ENCODE measurements at places on chromosomes 3 and 15.

DNA sequence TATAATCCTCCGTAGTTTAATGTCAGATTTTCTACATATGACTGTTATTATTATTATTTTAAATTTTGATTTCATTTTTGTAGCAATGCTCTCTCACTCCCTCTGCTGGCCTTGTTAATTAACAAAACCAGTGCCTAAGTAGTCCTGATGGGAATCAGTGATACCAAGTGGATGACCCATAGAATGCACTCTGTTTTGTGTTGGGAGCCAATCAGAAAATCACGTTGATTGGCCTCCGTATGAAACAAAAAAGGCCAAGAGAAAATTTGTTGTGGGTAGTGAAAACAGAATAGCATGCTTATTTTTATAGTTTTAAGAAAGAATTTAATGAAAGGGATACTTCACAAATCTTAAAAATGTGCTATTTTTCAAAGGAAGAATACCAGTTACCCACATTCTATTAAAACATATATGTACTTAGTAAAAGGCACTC is 34.4 kb upstream of the MEIS2 start:
- DNase-seq: peak; percentile 13

DNA sequence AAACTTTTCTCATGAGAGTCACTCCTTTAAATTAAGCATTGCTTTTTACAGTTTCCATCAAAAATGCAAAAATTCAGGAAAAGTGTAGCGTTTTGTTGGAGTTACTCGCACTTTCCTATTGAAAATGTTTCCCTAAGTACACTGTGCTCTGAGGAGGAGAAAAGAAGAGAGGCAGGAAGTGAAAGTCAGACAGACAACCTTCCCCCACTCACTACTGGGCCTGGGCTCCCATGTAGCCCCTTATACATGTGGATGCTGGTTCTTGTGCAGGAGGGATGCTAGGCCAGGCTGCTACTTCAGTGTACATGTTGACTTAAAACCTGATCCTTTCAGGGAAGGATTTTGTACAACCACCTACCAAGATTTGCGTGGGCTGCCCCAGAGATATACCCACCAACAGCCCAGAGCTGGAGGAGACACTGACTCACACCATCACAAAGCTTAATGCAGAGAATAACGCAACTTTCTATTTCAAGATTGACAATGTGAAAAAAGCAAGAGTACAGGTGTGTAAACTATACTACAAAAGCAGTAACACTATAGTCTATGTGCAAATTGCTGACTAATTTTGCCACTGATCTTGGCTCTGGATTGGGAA is 15.1 kb downstream of the KNG1 start:
- DNase-seq: no peak

GRCh38 chr3:29307295-29307694 is 26.4 kb downstream of the RBMS3 start:
- DNase-seq: no peak

DNA sequence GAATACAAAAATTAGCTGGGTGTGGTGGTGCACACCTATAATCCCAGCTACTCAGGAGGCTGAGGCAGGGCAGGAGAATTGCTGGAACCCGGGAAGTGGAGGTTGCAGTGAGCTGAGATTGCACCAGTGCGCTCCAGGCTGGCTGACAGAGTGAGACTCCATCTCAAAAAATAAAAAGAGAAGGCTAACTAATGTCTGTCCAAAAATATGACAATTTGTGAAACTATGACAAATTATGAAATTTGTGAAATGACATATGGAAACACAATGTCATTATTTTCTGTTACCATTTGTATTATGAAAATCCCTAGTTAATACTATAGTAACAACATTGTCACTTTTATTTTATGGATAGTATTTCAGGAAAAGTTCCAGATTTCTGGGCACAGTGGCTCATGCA is 1306.3 kb upstream of the EPHA6 start:
- no peak for DNase-seq

GRCh38 chr3:10366651-10367101 is 45.8 kb upstream of the SEC13 start:
- DNase-seq: no peak

GRCh38 chr15:101121511-101122090 is 130.2 kb downstream of the CHSY1 start:
- DNase-seq: no peak

GRCh38 chr15:47366884-47367283 is 350.4 kb upstream of the SEMA6D start:
- DNase-seq: no peak

GRCh38 chr15:70633103-70633831 is 130.1 kb downstream of the UACA start:
- DNase-seq: no peak

- DNase-seq: peak; percentile 26
Measured at GRCh38 chr3:16842272-16843270, 42.2 kb upstream of the PLCL2 start.

GRCh38 chr3:66615643-66616301 is 115.0 kb upstream of the LRIG1 start:
- no peak for DNase-seq

GRCh38 chr3:171487382-171487781 is 27.2 kb upstream of the TNIK start:
- DNase-seq: no peak

DNA sequence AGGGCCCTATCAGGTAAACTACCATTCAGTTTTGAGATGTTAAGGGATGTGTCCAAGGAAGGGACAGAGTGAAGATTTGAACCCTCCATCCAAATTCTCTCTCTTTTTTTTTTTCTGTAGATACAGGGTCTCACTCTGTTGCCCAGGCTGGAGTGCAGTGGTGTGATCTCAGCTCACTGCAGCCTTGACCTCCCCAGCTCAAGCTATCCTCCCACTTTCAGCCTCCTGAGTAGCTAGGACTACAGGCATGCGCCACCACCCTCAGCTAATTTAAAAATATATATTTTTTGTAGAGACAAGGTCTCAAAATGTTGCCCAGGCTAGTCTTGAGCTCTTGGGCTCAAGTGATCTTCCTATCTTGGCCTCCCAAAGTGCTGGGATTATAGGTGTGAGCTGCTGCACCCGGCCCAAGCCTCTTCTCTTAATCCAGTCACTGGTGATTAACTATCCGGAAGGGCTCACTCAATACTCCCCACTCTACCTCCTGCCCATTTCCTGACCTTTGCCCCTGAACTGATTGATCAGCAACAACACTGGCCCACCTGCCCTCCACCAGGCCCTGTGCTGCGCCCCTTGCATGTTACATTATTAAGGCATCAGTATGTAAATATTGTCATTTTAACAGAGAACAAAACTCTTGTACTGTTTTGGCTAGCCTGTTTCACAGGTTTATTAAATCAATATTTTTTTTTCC is 164.7 kb downstream of the CTNNB1 start:
- DNase-seq: no peak

- DNase-seq: no peak
Measured at GRCh38 chr3:153338487-153338886, 176.5 kb downstream of the RAP2B start.

DNA sequence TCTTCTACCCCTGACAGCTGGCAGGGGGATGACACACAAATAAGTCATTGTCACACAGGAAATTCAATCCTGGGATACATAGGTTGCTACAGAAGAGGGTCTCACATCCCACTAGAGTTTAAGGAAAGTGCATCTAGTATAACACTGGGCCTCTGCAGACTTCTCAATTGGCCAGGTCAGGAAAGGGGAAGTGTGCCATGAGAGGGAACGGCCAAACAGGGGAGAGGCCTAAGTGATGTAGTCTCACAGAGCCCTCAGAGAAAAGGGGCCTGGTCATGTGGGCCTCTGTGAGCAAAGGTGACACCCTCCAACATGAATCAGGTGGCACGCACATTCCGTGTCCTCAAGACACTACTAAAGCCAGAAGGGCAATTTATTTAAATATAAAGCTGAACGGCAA is 11.2 kb downstream of the ZXDC start:
- no peak for DNase-seq

DNA sequence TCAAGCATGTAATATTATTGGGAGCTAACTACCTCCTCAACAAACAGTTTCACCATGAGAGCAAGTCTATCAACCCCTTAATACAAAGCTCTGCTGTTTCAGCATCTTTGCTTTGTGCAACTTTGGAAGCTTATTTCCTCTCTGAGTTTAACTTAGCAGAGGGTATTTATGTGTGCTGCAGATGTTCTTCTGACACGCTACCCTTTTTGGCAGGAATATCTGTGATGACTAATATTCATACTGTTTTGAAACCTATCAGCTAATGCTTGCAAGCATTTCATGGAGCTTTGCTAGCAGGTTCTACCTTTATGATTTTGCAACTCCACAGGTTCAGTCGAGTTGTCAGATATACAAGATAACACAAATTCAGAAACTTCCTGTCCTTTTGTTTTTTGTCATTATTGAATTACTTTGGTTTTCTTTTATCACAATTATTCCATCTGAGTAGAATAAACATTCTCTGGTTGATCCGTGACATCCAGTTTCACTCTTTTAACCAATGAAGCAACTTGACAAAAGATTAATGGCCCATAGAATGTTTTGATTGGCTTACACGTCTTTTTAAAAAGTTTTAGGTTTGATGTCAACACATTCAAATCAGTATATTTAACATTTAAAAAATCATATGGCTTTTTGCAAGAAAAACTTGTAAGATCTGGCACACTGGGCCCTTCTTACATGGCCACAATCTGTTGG is 1.7 kb upstream of the SLC9A9 start:
- no peak for DNase-seq

- no peak for DNase-seq
Measured at GRCh38 chr3:127740136-127740915, 67.6 kb downstream of the ABTB1 start.

GRCh38 chr3:193080821-193081365 is 160.1 kb upstream of the PLAAT1 start:
- no peak for DNase-seq

- DNase-seq: peak; percentile 9
Measured at GRCh38 chr3:14461748-14462324, 59.4 kb downstream of the SLC6A6 start.

DNA sequence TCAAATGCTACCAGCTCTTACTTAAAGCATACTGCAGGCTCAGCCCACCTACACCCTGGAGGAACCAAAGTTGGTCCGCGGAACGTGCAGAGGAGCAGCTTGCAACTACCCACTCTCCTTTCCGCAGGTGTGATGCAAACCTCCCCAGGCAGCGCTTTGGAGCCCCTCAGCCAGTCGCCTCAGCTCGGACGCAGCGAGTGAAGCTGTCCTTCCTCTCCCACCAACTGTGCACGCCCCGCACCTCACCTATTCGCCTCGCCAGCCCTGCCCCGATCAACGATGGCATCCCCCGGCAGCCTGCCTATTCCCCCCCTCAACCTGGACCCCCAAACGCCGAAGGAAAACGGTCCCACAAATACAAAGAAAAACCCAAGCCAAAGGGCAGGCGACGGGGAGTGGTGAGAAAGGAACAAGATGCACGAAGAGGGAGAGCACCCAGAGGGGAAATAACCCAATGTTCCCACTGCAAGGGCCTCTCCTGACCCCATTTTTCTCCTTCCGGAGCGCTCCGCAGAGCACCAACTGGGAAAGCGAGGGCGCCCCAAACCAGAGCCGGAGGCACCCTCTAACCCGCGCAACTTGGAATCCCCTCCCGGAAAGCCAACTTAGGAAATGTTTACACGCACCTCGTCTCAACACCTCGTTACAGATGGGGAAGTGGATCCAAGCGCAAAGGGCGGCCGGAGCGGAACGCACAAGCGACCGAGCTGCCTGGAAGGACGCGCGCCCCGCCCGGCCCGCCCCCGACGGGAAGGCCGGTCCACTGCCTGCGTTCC is 665 bp downstream of the GLB1 start:
- no peak for DNase-seq
